ENCODE measurements at places on chromosomes 16 and 17. TPM values are rescaled to one million over a fixed set of nuclear protein-coding genes. Genes with fewer than 3 reads are reported as not detected.

- no peak for DNase-seq
Observed at GRCh38 chr16:83744441-83744981, 63.3 kb upstream of the HSBP1 start.

DNA sequence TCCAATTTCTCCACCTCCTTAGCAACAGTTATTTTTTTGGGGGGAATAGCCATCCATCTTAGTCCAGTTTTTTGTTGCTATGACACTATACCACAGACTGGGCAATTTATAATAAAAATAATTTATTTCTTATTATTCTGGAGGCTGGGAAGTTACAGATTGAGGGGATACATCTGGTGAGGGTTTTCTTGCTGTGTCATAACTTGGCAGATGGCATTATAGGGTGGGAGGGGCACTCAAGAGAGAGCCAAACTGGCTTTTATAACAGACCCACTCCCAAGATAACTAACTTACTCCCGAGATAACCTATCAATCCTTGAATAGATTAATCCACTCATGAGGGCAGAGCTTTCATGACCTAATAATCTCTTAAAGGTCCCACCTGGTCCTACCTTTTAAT, 84.2 kb downstream of the ABCA8 start:
- DNase-seq, result no peak

DNA sequence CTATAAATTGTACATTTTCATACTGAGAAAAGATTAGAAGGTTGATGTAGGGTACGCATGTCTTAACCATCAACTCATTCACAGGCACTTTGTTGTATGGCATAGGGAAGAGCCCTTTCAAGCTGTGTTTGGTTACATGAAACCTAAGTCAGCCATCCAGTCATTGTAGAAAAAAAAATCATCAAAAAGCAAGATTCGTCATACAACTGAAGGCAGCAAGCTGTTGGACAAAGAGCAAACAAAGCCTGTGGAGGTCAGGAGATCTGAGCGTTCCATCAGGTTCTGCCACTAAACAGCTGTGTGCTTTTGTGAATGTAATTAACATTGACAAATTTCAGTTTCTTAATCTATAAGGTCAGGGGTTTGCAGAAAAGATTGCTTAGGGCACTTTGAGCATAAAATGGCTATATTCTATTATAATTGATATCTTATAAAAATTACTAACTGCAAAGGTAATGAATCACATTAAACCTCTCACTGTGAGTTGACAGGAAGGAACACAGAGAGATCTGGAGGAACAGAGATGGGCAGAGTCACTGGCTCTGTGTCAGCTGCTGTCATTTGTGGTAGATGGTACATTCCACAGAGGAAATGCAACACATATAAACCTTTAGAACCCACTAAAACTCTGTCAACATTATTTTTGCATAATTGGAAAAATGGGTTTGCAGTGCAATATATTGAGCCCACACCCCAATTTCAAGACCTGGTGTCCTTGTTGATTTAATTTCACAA, 66.3 kb upstream of the MYOCD start:
- DNase-seq, result no peak

DNA sequence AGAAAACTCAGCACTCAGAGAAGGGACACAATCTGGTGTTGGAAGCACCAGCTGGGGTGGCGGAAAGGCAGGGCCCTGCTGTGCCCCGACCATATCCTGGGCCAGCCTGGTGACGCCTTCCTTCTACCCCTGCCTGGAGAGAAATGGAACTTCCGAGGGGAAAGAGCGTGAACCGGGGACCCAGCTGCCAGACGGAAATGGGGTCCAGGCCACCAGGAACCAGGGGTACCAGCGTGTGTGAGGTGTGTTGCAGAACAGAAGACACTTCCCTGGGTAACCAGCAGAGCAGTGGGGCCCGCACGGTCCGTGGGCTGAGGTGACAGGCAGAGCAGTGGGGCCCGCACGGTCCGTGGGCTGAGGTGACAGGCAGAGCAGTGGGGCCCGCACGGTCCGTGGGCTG, 6.8 kb downstream of the RAB40B start:
- no peak for DNase-seq

GRCh38 chr16:73473713-73474112, 425.8 kb upstream of the ZFHX3 start:
- no peak for DNase-seq

GRCh38 chr16:3235856-3236669, 1.1 kb upstream of the ZNF200 start:
- DNase-seq, result no peak

GRCh38 chr16:86377251-86378022, 132.9 kb upstream of the FOXF1 start:
- DNase-seq, result no peak

Gene CACNG4
- total RNA-seq, result 0.05 TPM

Gene CLEC18A
- total RNA-seq, result not detected

Gene SKAP1
- 0.99 TPM for total RNA-seq

Gene KRT12
- total RNA-seq, result not detected

All from glomerular endothelial cell (primary cell).